ENCODE measurements at places on chromosomes 13 and 19.

DNA sequence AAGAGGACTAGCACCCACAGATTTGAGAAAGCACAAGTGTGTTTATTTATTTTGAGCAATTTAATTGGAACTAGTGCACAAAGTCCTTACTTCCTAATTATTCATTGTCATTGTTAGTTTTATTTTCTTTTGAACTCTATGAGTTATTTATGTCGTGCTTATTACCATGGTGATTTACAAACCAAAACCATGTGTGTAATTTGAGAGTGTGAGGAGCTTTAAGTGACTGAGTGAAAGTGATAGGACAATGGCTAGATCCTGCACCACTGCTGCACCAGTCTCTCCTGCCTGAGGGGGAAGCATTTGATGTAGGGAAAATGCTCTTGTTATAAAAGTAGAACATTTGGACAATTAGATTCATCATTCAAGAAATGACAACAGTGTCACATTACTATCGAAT, 172.3 kb upstream of the KLF12 start:
- no peak for DNase-seq

- no peak for DNase-seq
Observed at GRCh38 chr19:53463263-53463662, 4.3 kb upstream of the ZNF813 start.

- DNase-seq, result no peak
Observed at GRCh38 chr19:20182222-20182785, 15.3 kb downstream of the ZNF486 start.

DNA sequence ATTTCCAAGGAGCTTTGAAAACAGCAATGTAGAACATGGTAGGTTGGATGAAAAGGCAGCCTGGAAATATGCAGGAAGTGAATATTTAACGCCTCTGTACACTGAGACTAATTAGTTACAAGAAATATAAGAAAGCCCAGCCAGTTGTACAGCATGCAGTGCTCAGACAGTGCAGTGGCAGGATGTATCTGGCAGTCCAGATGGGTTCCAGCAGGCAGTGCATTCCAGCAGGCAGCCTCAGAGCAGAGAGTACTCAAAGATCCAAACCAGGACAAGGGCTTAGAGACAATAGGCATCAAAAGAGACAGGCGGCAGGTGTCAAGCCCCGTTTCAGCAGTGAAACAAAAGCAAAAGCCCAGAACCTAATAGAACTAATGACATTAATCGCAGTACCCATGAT, 2776.3 kb downstream of the PCDH9 start:
- no peak for DNase-seq

DNA sequence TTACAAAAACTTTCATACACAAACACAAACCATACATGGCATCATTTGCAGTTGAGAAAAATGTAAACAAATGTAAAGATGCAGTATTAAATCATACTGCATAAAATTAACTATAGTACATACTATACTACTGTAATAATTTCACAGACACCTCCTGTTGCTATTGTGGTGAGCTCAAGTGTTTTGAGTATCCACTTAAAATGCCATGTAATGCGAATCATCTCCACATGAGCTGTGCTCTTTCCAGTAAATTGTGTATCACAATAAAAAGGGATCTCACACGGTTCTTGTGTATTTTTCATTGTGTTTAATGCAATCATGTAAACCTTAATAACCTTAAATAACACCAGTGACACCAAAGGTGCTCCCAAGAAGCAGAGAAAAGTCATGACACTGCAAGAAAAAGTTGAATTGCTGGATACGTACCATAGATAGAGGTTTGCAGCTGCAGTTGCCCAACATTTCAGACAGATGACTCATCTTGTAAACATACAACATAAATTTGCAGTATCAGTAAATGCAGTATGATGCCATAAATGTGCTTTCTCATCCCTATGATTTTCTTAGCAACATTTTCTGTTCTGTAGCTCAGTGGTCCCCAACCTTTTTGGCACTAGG, 166.6 kb downstream of the RAP2A start:
- DNase-seq, result no peak

GRCh38 chr13:114067886-114068651, 64.4 kb downstream of the RASA3 start:
- DNase-seq, result no peak

- no peak for DNase-seq
Observed at GRCh38 chr13:50512474-50513299, 330.8 kb downstream of the DLEU7 start.

DNA sequence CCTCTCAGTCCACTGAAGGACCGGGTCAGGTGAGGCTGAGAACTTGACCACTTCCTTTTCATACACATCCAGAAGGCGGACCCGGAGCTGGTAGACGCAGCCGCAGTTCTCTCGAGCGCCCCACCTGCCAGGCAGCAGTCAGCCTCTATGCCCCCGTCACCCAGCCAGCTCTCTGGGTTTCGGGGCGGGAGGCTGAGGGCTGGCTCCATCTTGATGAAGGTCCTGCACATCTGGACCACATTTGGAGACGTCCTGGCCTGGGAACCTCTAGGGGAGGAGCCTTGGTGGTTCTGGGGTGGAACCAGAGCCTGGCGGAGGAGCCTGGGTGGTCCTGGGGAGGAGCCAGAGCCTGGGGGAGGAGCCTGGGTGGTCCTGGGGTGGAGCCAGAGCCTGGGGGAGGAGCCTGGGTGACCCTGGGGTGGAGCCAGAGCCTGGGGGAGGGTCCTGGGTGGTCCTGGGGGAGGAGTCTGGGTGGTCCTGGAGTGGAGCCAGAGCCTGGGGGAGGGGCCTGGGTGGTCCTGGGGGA, 14.3 kb downstream of the MRPS12 start:
- no peak for DNase-seq

- no peak for DNase-seq
Observed at GRCh38 chr13:46468570-46469463, 81.8 kb upstream of the RUBCNL start.

- no peak for DNase-seq
Observed at GRCh38 chr13:110302997-110303396, 4.0 kb downstream of the COL4A1 start.

DNA sequence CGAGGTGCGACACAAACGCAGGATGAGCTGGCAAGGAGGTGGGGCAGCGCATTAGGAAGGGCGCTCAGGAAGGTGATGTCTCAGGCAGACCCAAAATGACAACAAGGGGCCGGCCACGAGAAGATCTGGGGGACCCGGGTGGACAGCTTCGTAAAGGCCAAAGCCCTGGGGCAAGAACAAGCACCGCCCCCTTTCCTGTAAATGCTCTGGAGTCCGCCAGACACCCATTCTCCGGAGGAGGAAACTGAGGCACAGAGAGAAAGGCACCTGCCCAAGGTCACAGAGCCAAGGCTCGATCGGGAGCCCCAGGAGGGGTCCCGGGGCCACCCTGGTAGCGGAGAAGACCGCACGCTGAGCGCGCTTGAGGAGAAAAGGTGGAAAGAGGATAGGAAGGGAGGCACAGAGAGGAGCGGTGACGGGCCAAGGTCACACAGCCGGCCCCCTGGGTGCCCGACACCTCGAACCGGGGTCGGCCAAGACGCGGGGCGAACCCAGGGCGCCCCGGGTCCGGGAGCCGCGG, 571 bp downstream of the SAFB2 start:
- no peak for DNase-seq

- DNase-seq, result no peak
Observed at GRCh38 chr13:110950819-110951570, 36.1 kb upstream of the ANKRD10 start.

GRCh38 chr19:50708179-50708879, 11.3 kb downstream of the SHANK1 start:
- DNase-seq, result no peak
